Cardiac fibroblast (primary cell): ENCODE measurements at places on chromosomes 3 and 15.

- DNase-seq, result no peak
Measured at GRCh38 chr3:140929446-140929845, 12.2 kb upstream of the SLC25A36 start.

DNA sequence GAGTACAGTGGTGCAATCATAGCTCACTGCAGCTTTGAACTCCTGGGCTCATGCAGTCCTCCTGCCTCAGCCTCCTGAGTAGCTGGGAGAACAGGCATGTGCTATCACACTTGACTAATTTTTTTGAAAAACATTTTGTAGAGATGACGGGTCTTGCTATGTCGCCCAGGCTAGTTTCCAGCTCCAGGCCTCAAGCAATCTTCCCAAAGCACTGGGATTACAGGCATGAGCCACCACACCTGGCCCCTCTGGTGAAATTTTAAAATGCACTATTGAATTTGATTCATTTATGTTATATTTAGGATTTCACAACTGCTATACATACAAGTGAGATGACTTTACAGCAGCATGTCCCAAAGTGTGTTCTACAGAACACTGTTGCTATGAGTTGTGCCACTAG is 50.8 kb upstream of the TPM1 start:
- no peak for DNase-seq

DNA sequence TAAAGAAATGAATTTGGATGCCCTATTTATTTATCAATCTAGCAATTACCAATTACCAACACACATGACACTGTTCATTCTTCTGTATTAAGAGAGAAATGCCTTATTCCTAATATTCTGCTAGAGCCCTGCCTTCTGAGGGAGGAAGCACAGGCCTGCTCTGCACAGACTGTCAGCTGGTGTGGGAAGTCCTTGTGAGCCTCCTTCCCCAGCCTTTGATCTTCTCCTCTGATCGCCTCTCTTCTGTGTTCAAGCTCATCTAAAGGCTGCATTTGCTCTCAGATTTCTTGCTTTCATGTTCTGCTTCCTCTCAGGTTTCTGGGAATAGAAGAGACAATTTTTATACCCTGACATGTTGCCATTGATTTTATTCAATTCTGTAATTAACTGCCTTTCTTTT is 290.6 kb upstream of the UMPS start:
- DNase-seq, result no peak

GRCh38 chr3:119310071-119310470 is 15.9 kb downstream of the ARHGAP31 start:
- peak; percentile 98 for DNase-seq

DNA sequence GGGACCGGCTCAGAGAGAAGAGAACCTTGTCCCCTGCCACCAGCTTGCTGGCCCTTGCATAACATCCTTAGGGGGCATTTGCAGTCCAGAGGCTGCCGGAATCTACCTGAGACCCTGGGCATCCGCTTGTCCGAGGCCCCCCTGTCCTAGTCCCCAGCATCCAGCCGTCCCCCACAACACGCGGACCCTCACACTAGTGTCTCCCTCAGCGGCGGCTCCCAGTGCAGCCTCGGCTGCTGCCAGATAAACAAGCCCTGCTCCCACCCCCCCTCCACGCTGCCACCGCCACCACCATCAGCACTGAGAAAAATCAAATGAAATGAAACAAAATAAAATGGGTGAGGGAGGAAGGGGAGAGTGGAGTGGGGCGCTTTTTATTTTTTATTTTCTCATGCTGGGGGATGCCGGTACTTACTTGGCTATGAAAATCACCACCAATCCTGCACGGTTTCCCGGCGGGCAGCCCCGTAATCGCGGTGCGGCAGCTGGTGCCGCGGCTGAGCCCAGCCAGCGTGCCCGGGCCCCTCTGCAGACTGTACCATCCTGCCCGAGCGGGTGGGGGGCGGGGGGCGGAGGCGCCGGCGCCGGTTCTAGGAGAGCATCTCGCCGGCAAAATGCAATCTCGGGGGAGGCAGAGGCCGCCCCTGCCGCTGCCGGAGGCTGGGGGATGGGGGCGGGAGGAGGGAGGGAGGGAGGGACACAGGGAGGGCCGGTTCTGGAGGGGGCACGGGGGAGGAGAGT is at the start of gene ATP2B2:
Gene ATP2B2 (minus strand): TSS at position 537 of the 741 bp plus-strand sequence. CDS start 56,043 bp downstream, outside the sequence.
- DNase-seq, result no peak

DNA sequence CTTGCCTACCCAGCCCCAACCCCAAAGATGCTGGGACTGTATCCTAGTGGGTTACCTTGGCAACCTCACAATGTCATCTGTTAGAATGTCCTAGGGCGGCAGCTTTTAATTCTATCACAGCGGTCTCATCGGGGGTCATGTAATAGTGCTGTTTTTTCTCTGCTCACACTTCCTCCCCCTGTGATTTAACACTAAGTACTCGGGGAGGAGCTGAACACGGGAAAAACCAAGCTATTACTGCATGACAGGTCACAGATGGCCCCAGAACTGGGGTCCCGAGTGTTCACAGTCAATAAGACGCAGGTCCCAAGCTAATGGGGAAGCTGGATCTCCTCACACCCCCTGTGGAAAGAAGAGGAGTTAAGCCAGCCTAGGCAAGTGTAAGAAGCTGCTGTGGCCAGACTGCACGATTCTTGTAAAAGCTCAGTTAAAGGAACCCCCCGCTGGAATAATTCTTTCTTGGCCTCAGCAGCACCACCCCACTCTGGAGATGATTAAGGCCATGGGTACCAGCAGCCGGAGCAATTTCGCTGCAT is 2.5 kb upstream of the RFTN1 start:
- DNase-seq, result no peak

GRCh38 chr15:47728886-47729285 is 11.6 kb downstream of the SEMA6D start:
- DNase-seq, result no peak

- DNase-seq, result peak; percentile 62
Measured at GRCh38 chr15:38899300-38899699, 334.7 kb upstream of the RASGRP1 start.

GRCh38 chr3:152205097-152205593 is 63.6 kb upstream of the MBNL1 start:
- DNase-seq, result no peak

- DNase-seq, result no peak
Measured at GRCh38 chr3:10956531-10956930, 36.0 kb upstream of the SLC6A1 start.

DNA sequence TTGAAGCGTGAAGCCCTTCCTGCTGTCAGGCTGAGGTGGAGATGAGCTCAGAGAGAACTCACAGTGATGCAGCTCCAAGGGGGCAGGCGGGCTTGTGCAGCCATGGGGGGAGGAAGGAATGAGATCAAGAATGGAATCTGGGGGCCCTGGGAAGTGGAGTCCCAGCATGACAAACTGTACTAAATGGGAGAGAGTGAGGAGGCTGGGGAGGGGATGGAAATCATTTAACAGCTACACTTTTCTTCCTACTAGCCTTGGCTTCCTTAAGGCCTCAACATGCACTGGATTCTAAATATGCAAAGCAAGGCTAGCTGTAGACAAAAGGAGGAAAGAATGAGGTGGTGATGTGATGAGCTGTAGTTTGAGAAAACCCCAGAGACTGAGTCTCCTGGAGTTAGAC is 133.9 kb downstream of the EEFSEC start:
- DNase-seq, result no peak

GRCh38 chr15:63953524-63953923 is 92.8 kb downstream of the DAPK2 start:
- DNase-seq, result no peak

- DNase-seq, result no peak
Measured at GRCh38 chr3:71708476-71709105, 16.6 kb downstream of the EIF4E3 start.

- DNase-seq, result no peak
Measured at GRCh38 chr15:84914351-84914750, 29.9 kb downstream of the SLC28A1 start.

- DNase-seq, result peak; percentile 94
Measured at GRCh38 chr3:24678421-24678865, 183.8 kb upstream of the THRB start.

- no peak for DNase-seq
Measured at GRCh38 chr15:31503758-31504461, 177.3 kb downstream of the KLF13 start.
